ENCODE measurements at places on chromosomes 11 and 22.

GRCh38 chr11:71153005-71153390 is 99.4 kb downstream of the SHANK2 start:
- no peak for DNase-seq

GRCh38 chr22:40593460-40594273 is 42.9 kb downstream of the MRTFA start:
- DNase-seq, result no peak

GRCh38 chr11:9259981-9260837 is 4.9 kb downstream of the DENND5A start:
- no peak for DNase-seq

GRCh38 chr11:818396-819128 is at the start of gene PNPLA2:
TSS of gene PNPLA2 (plus strand) at chr11:818914. CDS start at chr11:819719, 805 bp downstream.
- DNase-seq, result no peak

- no peak for DNase-seq
Observed at GRCh38 chr11:95066716-95067038, at the start of gene SRSF8. TSS of gene SRSF8 (plus strand) at chr11:95066919. CDS start at chr11:95067227, 308 bp downstream.

DNA sequence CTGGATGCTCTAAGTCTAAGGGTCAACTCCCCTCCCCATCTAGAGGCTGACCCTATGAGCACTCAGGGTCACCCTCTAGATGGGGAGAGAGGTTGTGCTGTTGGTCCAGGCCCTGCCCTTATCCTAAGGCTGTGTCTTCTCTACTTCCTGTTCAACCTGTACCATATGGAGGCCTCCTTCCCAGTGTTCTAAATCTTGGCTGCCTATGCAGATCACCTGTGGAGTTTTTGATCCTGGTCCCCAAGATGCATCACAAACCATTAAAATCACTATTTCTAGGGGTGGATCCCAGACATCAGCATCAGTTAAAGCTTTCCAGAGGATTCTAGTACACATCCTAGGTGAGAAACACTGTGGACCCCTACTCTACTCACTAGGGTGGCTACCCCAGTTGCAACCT is 26.2 kb downstream of the LARGE1 start:
- no peak for DNase-seq

- DNase-seq, result no peak
Observed at GRCh38 chr11:103051981-103052380, 40.0 kb downstream of the DCUN1D5 start.

DNA sequence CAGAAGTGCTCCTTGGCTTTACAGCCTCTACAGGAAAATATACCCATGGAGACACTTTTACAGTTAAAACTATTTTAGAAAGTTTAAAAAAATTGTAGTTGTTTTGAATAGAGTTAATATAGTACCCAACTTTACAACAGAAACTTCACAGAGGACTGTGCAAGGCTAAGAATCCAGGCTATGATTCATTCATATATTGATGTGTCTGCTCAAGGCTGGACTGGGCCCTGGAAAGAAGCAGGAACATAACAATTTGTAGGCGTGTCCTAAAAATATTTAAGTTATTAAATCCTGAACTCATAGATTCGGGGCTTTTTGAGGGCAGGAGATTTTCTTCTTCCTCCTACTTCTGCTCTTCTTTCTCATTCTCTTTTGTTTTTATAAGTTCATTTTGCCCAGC is 291.5 kb upstream of the CCDC179 start:
- DNase-seq, result no peak

DNA sequence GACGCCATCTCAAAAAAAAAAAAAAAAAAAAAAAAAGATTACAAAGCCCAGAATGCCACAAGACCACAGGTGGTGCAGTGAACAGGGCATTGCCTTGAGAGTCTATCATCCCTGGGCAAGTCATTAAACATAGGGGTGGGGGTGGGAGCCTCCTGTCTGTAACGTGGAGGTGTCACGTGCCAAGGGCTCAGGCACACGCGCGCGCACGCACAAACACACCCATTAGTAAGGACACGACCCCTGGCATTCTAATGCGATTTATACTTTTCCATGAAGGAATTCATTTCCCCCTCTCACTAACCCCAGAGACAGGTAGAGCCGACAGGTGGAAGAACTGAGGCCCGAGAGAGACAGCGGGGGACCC is 5.8 kb upstream of the GCAT start:
- no peak for DNase-seq

DNA sequence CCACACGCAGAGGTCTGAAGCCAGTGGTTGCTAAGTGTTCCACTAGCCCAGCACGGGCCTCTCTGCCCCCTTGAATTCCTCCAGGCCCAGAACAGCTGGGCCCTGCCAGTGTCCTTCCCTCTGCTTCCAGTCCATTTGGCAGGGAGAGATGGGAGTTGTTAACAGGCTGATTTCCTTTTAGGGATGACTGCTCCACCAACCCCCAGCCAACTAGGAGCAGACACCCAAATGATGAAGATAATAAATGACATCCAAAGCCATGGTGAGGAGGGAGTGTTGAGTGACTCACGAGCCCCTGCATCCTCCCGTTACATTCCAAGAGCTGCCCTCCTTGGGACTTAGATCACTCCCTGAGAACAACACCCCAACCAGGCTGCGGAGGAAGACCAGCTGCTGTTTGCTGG is 20.6 kb downstream of the PARVA start:
- DNase-seq, result no peak

GRCh38 chr11:20620988-20621387 is 21.6 kb downstream of the SLC6A5 start:
- no peak for DNase-seq

DNA sequence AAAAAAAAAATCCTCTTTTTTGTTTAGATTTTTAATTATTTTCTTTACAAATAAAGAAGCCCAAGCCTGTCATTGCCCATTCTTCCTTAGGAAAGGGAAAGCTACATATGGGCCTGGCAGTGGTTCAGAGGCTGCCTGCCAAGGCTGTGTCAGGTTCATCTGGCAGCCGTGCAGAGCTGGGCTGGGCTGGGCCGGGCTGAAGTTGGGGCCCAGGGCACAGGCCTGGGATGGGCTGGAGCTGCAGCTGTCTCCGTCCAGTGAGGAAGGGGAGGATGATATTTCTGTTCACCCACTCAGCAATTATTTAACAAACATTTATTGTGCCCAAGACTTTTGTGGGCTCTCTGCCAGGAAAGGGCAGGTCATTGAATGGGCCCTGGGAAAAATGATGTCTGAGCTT is 4.6 kb downstream of the PRR5L start:
- DNase-seq, result no peak

- no peak for DNase-seq
Observed at GRCh38 chr11:97607291-97608000, 1217.6 kb downstream of the JRKL start.

DNA sequence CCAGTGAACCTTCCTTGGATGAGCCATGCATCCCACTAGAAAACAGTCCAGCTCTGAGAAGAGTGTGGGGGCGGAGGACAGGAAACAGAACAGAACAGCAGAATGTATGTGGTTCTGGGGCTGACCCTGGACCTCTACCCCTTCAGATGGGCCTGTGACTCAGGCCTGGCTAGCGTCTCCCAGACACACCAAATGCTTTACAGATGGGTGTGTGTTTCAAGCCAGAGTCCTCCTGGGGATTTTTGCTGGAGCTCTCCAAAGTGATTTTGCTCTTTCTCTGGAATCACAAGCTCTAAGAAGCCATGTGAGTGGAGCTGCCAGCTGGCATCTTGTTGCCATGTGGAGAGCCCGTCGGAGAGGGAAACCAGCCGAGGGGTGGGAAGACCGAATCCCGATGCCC is 13.2 kb upstream of the C1QTNF4 start:
- DNase-seq, result no peak

GRCh38 chr11:76526878-76527277 is 82.1 kb downstream of the EMSY start:
- DNase-seq, result no peak

DNA sequence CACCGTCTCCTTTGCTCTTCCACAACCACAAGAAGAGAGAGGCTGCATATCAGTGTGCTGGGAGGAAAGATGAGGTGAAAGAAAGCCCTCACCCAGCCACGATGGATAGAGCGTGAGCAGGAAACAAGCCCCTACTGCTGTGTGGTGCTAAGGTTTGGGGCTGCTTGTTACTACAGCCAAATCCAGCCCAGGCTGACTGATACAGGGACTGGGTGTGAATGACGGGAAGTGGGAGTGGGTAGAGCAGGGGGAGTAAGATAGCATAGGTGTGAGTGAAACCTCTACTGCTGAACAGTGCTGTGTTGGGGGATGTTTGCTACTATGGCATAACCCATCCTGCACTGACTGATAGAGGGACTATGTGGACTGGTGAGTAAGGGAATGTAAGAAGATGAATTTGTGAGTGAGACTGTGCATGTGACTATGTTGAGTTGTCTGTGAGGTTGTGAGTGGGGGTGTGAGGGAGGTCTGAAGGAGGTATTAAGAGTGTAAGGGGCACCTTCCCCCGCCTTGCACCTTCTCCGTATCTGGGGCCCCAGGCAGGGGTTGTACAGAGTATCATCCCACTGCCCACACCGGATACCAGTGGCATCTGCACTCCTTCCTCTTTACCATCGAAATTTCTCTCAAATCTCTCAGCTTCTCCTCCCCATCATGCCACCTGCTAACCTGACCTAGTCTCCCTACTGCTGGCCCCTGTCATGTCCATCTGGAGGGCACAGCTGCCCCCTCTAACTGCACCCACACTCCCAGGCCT is 91.5 kb downstream of the MN1 start:
- DNase-seq, result no peak

DNA sequence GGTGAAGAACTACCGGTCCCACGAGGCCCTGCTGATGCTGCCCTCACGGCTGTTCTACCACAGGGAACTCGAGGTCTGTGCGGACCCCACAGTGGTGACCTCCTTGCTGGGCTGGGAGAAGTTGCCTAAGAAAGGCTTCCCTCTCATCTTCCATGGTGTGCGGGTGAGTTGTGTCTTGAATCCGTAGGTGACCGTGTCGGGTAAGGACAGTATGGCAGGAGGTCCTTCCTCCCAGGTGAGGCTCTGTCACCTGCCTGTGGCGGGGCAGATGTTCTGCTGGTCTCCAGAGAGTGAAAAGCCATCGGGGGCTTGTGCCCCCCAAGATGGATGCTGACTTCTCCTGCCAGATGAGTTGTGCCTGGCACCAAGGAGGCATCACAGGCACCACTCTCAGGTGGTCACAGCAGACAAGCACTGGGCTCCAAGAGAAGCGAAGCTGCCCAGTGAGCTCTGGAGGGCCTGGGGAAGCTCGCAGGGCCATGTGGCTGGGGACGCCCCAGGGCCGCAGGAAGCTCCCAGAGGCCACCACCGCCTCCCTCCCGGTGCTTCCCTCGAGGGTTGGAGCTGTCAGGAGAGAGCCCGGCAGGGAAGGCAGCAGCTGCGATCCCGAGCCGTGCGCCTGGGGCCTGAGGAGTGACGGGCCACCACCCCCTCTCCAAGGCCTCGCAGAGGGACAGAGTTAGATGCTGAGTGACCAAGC is 17.3 kb upstream of the PANX2 start:
- no peak for DNase-seq

DNA sequence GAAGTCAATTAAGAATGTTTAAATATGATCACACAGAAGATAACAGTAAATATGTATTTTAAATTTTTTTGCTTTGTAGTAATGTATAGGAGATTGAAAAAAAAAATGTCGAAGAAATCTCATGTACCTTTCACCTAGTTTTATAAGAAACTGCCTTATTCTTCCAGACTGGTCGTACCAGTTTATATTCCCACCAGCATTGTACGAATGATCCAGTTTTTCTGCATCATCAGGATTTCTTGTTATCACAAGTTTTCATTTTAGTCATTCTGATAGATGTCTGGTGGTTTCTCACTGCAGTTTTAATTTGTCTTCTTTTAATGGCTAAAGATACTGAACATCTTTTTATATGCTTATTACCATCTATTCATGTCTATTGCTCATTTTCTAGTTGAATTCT is 101.8 kb upstream of the CTSC start:
- no peak for DNase-seq

DNA sequence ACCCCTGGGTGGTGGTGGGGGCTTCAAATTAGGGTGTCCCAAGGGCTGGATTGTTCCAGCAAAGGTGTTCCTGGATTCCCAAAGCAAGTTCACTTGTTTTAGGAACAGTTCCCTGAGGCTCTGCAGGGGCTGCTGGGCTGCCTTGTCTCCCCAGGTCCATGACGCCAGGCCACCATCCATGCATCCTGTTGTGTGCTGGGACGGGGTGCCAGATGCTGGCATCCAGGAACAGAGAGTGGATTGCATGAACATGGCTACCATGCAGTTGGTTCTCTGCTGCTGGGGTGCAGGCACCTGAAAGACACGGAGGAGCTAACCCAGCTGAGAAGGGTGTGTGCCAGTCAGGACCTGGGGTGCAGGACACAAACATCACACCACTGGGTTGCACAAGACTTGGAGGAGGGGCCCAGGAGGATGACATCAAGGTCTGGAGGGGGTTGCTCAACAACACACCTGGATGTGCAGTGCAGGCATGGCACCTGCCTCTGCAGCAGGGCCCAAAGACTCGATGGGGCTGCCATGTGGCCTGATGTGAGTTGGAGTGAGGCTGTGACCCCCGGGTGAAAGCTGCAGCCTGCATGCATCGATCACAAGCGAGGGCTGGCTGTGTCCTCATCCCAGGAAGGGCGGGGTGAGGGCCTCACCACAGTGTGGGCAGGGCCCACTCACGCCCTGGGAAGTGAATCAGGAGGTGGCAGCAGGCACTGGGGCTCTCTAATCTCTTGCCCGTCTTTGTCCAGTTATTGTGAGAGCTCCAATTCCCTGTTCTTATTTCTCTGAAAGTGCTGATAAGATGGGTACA is 74.0 kb upstream of the CLDN5 start:
- DNase-seq, result peak; percentile 8

DNA sequence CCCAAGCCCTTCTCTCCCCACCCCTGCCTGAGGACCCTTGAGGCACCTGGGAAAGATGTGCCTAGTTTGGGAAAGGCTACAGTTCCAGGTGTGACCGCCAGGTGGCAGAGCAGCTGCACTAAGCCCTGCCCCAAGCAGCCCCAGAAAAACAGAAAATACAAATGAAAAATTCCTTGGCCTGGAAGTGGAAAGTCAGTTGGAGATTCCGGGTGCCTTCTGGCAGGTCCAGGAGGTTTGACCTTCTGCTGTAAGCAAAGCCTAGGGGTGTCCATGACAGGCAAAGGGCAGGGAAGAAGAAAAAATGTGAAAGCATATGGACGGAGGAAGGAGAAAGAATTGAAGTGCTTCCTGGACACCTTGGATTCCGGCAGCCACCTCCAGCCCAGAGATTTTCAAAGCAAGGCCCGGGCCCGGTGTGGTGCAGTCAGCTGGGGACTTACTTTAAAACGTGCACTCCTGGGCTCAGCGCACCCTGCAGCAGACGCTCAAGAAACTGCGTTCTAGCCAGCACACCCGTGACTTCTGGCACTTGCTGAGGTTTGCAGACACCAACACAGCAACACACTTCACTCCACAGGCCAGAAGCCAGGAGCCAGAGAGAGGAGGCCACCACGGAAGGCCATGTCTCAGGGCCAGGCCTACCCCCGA is 37.3 kb upstream of the SLC22A12 start:
- DNase-seq, result peak; percentile 24

Measured in activated effector memory CD4-positive, alpha-beta T cell treated with Interleukin-2 at 50 U/mL for 16 hours (primary cell).